ENCODE measurements at places on chromosomes 3 and 15.

GRCh38 chr15:71051539-71051938, 63.7 kb upstream of the THSD4 start:
- no peak for DNase-seq

DNA sequence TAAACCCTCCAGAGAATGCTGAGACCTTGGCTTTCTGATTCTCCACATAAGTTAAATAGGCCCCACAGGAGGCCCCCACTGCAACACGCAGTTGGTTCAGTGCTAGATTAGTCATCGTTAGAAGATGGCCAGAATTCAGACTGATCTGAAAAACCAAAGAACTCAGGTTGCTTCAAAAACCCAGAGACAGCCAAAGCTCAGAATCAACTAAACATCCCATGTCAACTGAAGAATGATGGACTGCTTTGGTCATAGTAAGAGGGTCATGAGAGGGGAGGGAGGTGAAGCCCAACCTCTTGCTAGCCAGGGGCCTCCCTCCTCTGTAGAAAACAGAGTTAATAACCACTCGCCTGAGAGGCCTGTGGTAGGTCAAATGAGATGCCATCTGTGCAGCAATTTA, 93.1 kb downstream of the AKAP13 start:
- DNase-seq, result no peak

DNA sequence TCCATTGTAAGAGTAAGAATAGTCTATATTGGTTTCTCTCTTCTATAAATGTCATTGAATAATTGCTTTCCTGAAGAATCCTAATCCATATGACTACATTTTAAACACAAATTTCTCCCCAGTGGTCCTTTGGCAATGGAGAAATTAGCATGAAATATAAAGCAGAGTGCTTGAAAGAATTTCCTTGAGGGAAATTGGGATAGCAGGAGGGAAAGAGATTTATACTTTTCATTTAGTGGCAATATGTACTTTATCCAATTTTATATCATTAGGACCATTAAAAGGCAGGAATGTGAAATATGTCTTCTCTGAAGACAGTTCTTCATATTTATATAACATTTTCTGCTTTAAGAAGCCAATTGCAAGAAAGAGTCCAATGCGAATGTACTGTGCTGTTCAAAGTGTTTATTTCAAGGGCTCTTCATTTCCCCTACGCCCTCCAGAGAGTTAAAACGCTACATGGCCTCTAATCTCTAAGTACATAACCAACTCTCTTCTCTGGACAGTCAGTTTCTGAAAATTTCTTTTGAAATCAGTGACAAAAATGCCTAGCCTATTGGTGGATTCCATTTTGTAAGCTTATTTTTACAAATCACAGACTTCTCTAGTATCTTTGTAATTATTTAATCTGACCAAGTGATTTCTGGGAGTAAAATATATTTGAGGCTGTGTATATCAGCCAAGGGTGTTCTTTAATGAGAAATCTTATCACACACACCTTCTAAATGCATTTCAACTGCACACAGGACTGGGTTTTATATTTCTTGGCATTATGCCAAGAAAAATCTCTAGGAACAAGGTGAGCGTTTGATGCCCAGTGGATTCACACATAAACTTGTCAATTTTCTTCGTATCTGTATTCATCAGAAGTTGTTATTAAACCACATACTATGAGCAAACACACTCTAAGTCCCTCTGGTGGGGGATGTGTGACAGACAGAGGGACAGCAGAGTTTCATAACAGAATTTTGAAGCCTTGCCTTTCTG, 51.2 kb downstream of the KCNAB1 start:
- no peak for DNase-seq

- no peak for DNase-seq
Measured at GRCh38 chr3:100370756-100371155, 30.1 kb downstream of the TOMM70 start.

Data from NCI-H774 (cell line).